ENCODE measurements at places on chromosomes 2 and 18.

- no peak for DNase-seq
These were observed 265.0 kb upstream of the TRIB2 start for GRCh38 chr2:12451726-12452125.

DNA sequence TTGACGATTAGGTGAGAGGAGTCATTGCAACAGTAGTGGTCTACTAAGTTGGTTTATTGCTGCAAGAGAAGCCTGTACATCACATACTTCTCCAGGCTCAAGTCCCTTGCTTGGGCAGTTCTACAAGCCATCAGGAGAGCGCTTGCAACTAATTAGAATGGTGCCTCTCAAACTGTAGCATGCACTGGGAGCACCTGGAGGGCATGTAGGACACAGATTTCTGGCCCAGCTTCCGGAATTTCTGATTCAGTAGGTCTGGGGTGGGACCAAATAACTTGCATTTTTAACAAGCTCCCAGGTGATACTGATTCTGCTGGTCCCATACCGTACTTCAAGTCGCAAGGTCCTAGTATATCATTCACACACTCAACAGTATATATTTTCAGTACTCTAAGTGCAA lies 34.5 kb upstream of the CCDC88A start:
- DNase-seq: no peak

GRCh38 chr2:207142461-207142860 lies 23.3 kb downstream of the KLF7 start:
- no peak for DNase-seq

- DNase-seq: no peak
These were observed 8.8 kb downstream of the SIGLEC15 start for GRCh38 chr18:45834306-45834705.

DNA sequence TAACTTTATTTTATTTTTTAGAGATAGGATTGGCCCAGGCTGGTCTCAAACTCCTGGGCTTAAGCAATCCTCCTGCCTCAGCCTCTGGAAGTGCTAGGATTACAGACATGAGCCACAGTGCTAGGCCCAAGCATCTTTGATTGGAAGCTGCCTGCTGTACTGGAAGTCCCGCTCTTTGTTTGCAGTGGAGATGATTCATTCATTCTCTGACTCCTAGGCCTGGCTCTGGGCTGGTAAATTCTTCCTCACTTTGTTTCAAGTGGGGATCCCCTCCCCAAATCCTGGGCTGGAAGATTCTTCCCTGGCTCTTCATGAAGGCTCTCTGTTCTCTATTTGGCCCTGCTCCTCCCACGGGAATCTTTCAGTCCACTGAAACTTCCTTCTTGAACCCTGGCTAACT lies 81.9 kb downstream of the NEURL3 start:
- no peak for DNase-seq

GRCh38 chr18:10093445-10093844 lies 179.6 kb downstream of the VAPA start:
- no peak for DNase-seq

GRCh38 chr2:81835321-81836000 lies 1530.9 kb upstream of the LRRTM1 start:
- no peak for DNase-seq

GRCh38 chr18:47346016-47346415 lies 94.6 kb upstream of the SKOR2 start:
- no peak for DNase-seq

DNA sequence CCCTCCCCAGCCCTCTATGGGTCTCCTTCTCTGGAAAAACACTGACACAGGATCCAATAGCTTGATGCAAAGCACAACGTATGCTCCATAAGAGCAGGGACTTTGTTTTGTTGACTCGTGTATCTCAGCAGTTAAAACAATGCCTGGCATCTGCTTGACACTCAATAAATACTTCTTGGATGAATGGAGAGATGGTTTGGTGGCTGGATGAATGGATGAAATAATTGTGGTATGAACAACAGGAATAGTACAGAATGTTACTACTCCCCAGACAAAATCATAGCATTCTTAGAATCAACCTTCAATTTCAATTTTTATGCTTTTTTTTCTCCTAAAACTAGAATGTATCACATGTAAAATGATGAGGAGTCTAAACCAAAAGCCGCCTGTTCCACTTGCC lies 57.4 kb downstream of the KCNE4 start:
- DNase-seq: no peak

DNA sequence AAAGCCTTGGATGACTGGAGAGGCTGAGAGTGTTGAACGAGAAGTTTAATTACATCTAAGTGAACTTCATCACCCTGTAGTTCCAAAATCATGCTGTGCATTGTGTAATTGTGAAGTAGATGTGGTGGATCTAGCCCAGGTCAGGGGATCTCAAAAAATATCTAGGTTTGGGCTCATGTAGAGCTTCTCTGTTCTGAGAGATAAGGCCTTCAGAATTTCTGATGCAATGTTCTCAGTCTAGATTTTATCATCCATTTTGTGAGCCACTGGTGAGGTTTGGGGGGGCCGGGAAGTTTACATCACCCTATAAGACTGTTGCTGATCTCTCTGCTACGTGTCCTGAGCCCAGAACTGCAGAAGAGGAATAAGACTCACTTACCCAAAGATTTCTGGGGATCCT lies 719.4 kb downstream of the SOCS6 start:
- no peak for DNase-seq

GRCh38 chr2:43241558-43241957 lies 15.2 kb upstream of the ZFP36L2 start:
- DNase-seq: no peak

DNA sequence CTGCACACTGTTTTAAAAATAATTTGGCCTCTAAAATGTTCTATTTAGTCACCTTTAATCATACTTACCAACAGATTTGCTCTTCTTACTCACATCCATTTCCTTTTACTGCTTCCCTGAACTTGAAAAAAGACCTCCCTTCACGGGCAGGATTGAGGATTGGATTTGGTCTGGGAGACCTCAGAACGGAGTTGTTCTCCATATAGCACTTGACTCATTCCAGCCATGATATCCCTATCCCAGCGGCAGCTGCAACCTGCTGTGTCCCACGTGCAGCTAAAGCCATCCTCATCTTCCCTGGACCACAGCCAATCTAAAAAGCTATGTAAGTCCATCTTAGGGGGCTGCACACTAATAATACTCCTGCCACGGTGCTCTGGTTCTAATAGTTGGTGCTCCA lies 97.0 kb upstream of the PTPRM start:
- no peak for DNase-seq

GRCh38 chr18:25340762-25341161 lies 11.2 kb downstream of the ZNF521 start:
- no peak for DNase-seq

GRCh38 chr2:120942658-120943057 lies 207.0 kb downstream of the GLI2 start:
- DNase-seq: no peak

DNA sequence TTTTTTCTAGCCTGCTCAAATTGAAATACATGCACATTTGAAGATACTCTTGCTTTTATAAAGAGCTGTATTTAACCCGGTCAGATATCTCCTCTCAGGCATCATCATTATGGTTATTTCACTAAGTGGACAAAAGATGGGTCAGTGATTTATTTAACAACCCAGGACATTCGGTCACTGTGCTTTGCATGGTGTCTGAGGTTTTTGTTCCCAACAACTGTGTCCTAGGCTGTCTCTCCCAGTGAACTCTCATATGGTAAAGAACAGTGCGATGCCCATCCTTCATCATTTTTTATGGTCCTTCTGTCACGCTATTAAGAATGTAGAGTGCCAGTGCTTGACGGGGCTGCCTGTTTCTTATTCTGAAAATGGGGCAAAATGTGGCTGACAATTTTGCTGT lies 372.4 kb downstream of the PTPRM start:
- no peak for DNase-seq

- no peak for DNase-seq
These were observed 824.0 kb upstream of the FSHR start for GRCh38 chr2:49978341-49978740.

GRCh38 chr2:178397002-178397605 lies 53.9 kb downstream of the PRKRA start:
- no peak for DNase-seq

GRCh38 chr2:71612581-71613402 lies 159.4 kb downstream of the DYSF start:
- DNase-seq: no peak

GRCh38 chr2:85728883-85729824 lies 24.6 kb upstream of the ATOH8 start:
- peak; percentile 64 for DNase-seq

Measured in iPS DF 6.9 (cell line).